ENCODE measurements at places on chromosomes 12 and 14.

DNA sequence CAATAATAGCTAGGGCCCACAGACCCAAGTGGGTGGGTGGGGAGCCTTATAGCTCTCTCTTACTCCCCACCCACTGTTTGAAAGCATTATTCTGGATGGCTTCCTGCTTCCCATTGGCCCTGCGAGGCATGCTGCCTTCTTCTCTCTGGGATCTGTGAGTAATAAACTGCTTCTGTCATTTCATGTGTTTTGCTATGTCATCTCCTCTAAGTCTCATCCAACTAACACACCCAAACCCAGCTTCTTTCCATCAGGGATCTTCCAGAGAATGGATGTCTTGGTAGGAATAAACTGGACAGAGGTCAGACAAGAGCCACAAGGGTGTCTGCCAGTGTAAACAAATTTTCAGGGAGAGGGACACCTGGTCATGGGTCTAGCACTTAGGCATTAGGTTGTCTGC, 66.4 kb upstream of the BDKRB2 start:
- no peak for DNase-seq

GRCh38 chr14:52370406-52370935, 56.4 kb downstream of the PTGER2 start:
- DNase-seq: no peak

- no peak for DNase-seq
Observed at GRCh38 chr12:46557539-46558373, 185.2 kb upstream of the SLC38A2 start.

DNA sequence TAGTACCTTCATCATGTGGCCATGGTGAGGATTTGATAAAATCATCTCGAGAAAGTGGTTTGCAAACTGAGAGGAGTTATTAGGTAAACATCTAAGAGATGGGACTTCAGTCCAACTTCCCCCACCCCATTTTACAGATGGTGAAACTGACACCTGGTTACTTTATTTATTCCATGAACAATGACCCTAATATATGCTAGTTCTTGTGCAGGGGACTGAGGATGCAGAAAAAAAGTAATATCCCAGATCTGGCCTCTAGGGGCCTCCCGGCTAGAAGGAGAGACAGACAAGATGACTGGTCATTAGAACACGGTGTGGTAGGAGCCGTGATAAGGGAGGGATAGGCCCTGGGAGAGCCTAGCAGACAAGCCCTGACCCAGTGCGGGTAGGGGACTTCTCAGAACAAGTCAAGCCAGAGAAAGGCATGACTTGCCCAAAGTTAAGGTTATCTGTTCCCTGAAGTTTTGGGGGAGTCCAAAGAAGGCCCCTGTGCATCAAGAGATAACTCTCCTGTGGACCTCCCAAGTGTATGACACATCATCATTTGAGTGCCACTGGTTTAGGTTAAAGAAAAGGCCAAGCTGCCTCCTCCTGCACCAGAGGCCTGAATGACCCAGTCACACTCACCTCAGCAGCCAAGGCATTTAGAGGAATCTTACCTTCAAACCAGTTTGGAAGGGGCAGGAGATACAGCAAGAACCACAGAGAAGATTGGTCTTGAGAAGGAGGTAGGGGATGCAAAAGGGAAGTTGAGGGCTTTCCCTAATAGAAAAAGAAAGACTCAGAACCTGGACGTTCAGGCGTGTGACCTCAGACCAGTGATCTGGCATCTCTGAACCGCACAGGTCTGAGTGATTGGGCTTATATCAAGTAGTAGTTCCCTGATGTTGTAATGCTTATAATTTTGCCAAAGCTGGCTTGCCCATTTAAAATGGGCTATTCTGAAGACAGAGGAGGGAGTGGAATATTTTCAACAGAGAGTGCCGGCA, 1.6 kb downstream of the CMKLR1 start:
- no peak for DNase-seq

- no peak for DNase-seq
Observed at GRCh38 chr12:31506515-31507306, 84.2 kb downstream of the DENND5B start.

DNA sequence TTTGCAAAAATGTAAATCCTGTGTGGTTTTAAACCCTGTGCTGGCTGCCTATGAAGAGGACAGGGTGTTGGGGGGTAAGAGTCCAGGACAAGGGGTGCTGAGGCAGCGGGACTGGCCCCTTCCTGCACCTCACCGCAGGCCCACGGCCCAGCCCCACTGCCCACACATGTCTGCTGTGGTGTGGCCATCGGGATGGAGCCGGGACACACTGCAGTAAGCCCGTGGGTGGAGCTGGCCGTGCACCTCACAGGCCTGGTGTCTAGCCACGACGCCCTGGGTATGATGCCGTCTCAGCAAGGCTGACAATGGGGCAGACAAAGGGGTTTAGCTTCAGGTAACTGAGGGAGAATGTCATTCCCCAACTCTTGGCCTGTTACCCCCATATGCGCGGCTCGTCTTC, 19.6 kb downstream of the AMN start:
- DNase-seq: no peak

GRCh38 chr12:131356485-131357184, 354.3 kb upstream of the SFSWAP start:
- no peak for DNase-seq

DNA sequence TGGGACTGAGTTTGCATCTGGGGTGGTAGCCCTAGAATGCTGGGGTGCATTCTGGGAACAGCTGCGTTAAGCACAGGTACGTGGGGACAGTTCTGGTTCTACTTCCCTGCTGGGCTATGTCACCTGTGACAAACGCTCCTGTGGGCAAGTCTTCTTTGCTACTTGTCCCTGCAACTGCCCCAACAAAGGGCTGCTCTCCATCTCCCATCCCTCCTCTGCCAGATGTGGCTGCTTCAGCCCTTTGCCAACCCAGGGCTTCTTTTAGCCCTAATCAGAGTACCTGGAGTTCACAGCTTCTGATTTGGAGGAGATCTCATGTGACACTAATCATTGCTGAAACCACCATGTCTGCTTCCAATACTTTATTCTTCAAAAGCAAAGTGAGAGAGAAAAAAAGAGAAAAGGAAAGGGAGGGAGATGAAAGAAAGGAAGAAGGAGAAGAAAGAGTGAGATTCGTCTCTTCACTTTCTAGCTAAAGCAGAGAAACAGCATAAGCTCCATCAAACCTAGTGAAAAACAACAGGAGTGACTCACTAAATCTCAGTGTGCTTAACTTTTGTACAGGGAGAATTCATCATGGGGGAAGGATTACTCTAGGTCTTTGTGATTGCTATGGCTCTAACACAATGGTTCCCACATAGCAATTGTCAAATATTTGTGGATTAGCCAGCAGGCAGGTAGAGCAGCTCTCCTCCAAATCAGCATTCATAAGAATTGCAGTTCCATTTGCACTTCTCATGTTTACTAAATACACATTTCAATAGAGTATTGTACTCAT, 174.8 kb downstream of the LRIG3 start:
- no peak for DNase-seq

DNA sequence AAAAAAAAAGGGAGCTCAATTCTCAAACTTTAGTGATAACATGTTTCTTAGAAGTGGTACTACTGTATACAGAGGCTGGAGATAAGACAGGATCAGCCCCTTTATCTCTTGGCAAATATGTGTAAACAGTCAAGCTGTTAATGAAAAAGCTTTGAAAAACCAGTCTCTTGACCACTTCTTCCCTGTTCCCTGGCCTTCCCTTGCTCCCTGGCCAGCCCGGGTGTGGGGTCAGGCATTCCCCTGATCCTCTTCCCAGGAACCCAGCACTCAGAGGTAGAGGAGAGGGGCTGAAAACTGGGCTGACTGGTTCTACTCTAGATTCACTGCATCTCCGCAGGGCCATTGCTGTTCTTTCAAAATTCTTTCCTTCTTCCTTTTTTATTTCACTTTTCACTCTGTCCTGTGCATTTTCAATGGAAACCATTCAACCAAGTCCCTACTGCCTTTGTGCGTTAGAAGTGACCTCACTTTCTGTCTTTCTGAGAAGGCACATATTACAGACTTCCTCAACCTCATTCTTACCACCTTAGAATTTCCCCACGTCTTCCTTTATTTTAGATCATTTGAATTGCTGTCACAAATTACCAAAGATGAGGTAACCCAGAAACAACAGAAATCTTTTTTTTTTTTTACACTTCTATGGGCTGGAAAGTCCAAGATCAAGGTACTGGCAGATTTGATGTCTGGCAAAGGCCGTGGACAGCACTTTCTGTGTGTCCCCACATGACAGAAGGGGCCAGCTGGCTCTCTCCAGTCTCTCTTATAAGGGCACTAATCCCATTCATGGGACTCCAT, 5.7 kb downstream of the GNG2 start:
- DNase-seq: no peak

DNA sequence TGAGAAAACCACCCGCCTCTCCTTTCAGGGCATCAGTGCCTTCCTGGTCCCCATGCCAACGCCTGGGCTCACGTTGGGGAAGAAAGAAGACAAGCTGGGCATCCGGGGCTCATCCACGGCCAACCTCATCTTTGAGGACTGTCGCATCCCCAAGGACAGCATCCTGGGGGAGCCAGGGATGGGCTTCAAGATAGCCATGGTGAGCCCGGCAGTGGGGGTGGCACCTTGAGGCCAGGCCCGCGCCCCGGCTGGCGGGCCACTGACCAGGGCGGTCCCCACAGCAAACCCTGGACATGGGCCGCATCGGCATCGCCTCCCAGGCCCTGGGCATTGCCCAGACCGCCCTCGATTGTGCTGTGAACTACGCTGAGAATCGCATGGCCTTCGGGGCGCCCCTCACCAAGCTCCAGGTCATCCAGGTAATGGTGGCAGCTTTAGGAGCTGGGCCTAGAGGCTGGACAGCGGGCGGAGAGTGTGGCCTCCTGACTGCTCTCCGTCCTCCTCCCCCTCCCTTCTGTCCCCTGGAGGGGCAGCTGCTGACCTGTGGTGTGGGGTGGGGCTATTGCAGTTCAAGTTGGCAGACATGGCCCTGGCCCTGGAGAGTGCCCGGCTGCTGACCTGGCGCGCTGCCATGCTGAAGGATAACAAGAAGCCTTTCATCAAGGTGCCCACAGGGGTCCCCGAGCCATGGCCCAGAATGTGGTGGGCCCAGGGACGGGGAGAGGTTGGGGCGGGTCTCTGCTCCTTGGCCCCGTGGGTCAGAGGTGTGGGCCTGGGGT, 12.8 kb downstream of the ACADS start:
- no peak for DNase-seq

- no peak for DNase-seq
Observed at GRCh38 chr14:58587271-58587670, 50.5 kb upstream of the DACT1 start.

DNA sequence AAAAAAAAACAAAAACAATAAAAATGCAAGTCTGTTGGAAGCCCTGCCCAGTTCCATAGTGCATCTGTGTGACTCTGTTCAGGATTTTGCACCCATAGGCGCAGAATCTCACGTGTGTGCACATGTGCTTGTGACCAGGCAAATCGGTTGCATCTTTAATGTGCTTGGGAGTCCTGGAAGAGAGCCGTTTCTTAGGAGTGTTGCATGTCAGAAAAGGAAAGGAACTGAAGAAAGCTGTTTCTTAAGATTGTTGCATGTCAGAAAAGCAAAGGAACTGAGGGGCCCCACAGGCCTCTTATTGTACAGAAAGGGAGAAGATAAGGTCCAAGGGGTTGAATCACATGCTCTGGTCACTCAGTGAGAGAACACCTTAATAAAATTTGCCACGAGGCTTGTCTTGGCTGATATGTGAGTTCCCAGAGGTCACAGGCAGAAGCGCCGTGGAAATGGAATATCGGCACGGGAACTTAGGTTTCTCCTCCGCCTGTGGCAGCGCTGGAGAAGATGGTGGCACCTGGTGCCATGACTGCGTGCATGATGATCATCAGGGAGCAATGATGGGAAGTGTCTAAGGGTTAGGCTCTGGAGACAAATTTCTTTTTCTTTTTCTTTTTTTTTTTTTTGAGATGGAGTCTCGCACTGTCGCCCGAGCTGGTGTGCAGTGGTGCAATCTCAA, 90.0 kb downstream of the LRRC74A start:
- DNase-seq: no peak

DNA sequence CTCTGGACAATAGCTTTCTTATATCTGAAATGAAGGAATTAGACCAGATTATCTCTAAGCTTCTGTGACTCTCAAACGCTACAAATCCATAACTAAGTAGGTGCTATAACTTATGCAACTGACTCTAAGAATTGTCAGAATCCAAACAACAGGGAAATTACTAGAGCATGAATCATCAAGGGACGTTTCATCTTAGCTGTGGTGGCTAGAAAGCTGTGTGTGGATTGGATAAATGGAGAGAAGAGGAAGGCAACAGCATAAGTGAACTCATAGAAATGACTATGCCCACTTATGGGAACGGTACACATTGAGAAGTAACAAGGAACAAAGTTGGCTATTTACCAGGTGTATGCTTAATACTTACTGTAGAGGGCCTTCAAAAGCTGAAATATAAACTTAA, 96.0 kb upstream of the NEDD1 start:
- DNase-seq: no peak

GRCh38 chr14:100872259-100873095, 31.0 kb downstream of the RTL1 start:
- no peak for DNase-seq

GRCh38 chr14:39229222-39229543, 4.5 kb upstream of the MIA2 start:
- DNase-seq: no peak

- no peak for DNase-seq
Observed at GRCh38 chr14:91126761-91127160, 12.9 kb downstream of the DGLUCY start.

- no peak for DNase-seq
Observed at GRCh38 chr14:103765526-103765925, 49.9 kb downstream of the ZFYVE21 start.

DNA sequence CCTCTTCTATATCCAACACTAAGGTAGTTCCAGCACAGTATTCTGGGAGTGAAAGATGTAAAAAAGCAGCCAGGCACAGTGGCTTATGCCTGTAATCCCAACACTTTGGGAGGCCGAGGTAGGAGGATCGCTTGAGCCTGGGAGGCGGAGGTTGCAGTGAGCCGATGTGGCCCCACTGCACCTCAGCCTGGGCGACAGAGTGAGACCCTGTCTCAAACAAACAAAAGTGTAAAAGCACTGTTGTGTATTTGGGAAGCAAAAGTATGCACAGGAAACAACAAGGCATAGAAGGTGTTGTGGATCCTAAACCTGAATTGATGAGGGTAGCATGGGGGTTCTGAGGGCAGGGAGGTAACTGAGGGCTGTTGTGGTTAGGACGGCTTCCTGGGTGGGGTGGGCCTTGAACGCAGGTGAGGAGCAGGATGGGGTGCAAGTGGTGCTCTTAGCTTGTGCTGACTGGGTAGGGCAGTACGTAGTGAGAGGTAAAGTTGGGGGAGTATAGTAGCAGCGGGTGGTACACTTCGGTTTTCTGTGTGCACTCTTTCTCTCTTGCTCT, 64.2 kb downstream of the RASSF3 start:
- DNase-seq: no peak

DNA sequence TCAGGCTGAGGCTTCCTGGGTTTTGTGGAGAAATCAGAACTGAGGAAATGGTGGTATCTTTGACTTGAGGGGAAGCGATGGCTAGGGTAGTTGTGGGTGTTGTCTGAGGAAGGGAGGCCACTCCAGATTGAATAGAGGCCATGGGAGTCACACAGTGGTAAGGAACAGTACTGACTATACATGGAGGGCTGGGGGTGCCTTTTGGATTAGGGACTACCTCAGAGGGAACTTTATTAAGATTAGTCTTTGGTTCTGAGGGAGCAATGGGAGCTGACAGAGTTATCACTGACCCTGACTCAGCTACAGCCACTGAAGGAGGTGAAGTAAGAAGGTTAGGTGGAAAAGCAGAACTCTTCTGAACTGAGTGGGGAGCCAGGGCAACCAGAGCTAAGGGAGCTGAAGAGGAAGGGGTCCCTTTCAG, 4.4 kb downstream of the NACA start:
- no peak for DNase-seq

GRCh38 chr14:32374155-32374554, 45.1 kb downstream of the AKAP6 start:
- no peak for DNase-seq
